ENCODE measurements at places on chromosomes 3 and 15.

DNA sequence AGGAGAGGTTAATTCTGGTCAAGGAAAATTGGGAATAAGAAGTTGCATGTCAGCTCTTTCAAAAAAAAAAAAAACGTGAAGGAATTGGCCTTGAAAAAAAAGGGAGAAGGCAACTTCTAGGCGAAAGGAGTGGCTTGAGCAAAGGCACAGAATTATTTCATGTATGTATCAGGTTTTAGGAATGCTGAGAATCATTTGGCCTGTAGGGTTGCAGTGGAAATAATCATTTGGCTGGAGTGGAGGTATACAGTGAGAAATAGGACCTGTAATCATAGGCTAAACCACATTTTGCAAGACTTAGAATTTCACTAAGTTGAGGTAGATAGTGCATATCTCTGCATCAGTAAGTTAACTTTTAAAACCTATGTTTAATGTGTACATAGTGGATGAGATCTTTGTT is 54.9 kb downstream of the EPHA6 start:
- DNase-seq: no peak

DNA sequence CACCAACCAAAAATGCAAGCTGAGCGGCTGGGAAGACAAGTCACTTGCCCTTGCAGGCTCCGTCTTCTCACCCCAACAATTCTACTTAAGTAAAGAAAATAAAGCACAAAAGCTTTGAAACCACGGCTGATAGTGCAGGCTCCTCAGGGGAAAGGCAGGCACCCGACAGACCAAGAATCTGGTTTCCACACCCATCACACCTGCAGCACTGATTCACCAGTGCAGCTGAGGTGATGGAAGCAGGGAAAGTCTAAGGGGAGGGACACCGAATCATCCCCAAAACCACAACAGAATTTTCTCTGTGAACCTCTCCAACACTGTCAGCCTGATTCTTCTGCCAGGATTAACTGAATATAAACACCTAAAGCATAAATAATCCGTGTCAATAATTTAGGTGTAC is 62.0 kb upstream of the NSMCE3 start:
- DNase-seq: no peak

- DNase-seq: no peak
Observed at GRCh38 chr15:76236350-76236749, 74.9 kb downstream of the ETFA start.

DNA sequence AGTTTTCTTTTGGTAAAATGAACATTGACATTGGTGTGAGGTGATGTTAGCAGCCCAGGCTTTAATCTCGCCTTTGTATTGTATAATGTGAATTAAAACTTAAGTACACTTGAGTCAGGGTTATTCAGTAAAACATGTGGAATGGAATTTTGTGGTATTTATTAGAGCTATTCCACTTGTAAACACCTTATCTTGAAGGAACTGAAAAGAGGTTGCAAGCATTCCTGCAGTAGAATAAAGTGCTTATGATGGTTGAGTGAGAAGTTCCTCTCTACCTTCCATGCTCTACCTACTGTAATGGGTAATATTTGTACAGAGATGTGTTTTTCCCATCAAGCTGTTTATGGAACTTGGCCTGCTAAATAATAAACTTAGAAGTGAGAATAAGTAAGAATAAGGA is 36.1 kb downstream of the HMG20A start:
- no peak for DNase-seq

GRCh38 chr3:155363690-155364070 is 70.2 kb upstream of the STRIT1 start:
- no peak for DNase-seq

- DNase-seq: no peak
Observed at GRCh38 chr3:27655547-27655946, 66.6 kb downstream of the EOMES start.

DNA sequence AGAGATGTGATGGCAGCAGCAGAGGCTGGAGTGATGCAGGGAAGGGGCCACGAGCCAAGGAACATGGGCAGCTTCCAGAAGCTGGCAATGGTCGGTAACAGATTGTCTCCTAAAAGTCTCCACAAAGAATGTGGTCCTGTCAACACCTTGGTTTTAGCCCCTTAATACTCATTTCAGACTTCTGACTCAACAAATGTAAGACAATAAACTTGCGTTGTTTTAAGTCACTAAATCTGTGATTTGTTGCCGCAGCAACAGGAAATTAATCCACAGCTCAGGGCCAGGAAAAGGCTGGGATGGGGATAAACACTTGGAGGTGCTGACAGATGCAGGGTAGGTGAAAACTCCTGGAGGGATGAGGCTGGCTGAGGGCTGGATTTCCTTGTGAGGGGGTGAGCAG is 69.9 kb downstream of the OXNAD1 start:
- DNase-seq: no peak

- DNase-seq: no peak
Observed at GRCh38 chr3:8519156-8519555, 17.5 kb downstream of the LMCD1 start.

DNA sequence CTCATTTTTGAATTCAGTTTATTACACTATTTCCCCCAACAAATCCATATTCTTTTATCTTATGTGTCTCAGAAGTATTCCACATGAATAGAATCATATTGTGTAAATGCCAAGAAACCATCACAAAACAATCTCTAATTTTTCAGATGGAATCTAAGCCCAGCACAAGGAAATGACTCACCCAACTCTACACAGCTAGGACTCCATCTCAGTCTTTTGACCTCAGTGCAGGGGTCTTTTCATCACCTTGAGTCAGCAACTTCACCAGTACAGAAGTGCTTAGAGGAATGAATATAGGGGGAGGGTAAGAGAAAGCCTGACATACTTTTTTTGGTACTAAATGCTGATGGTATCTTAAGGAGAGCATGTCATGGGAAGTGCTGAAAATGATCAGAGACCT is 169.3 kb upstream of the LRRN1 start:
- no peak for DNase-seq
